Fibroblast of upper back skin (primary cell): ENCODE measurements at places on chromosomes 4 and X.
A peak's percentile ranks its signal among the peaks of the same experiment; 100 is the strongest.

- DNase-seq, result peak; percentile 49
These were observed 459.7 kb downstream of the MID1IP1 start for GRCh38 chrX:39260965-39261364.

GRCh38 chr4:172141025-172141424 lies 327.8 kb downstream of the GALNTL6 start:
- DNase-seq, result no peak

- peak; percentile 43 for DNase-seq
These were observed 110.3 kb downstream of the AREG start for GRCh38 chr4:74555231-74555630.

DNA sequence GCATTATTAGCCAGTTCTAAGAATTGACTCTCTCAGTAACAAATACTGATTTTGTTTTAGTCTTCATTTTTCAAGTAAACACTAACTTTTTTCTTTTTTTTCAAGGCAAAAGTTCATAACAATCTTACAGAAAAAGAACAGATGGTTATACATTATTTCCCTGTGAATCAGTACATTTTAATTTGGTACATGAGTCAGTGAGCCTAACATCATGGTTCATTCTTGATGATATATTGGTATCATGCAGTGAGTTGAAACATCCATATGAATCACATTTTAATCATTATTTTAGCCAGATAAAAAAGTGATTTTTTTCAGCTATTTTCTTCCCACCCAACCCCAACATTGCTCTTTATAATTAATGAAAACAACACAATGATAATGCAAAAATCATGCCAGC lies 184.3 kb upstream of the TACR3 start:
- peak; percentile 80 for DNase-seq

GRCh38 chr4:41661442-41662076 lies 87.0 kb downstream of the PHOX2B start:
- DNase-seq, result peak; percentile 58

- no peak for DNase-seq
These were observed 1.1 kb upstream of the HELT start for GRCh38 chr4:185016946-185017758.

DNA sequence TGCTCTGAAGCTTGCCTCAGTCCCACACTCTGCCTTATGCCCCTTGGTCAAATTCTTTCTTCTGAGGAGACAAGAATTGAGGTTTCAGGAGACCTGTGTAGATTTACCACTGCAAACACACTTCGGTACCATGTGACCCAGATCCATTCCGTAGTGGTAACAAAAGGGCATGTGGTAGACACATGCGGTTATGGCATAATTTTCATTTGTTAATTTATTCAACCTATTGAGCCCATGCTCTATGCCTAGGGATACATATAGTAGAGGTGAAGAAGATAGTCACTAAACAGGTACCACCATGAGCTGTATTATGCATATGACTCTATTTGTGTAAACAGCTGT lies 190.9 kb downstream of the NDST4 start:
- no peak for DNase-seq

DNA sequence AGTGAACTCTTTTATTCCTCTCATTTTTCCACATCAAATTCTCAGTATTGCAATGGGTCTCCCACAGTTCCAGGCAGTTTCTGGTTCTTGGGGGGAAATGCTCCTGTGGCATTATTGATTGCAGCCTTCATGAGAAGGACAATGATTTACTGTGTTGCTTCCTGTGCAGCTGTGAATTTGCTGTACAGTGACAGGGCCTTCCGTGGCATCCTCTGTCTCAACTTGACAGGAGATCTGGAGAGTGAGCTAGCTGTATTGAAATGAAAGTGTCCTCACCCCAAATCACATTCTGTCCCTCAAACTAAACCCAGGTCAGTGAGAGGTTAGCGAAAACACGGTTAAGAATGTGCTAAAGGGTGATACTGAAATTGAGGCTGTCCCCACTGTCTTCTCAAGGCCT lies 77.1 kb upstream of the ATOH1 start:
- no peak for DNase-seq

- DNase-seq, result peak; percentile 31
These were observed 886 bp downstream of the DCLK2 start for GRCh38 chr4:150079081-150079581.

DNA sequence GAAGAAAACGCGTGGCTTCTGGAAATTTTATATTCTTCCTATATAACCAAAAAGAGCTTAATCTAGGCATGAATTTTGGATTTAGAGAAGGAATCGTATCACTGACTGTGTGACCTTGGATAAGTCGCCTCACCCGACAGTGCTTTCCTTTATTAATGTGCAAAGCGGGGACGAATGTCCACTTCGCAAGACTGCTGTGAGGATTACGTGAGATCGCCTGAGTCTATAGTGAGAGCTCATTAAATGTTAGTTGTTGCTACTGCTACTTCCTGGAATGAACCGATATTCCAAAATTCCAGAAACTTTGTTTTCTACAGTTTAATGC lies 448 bp upstream of the TBC1D8B start:
- DNase-seq, result peak; percentile 22

DNA sequence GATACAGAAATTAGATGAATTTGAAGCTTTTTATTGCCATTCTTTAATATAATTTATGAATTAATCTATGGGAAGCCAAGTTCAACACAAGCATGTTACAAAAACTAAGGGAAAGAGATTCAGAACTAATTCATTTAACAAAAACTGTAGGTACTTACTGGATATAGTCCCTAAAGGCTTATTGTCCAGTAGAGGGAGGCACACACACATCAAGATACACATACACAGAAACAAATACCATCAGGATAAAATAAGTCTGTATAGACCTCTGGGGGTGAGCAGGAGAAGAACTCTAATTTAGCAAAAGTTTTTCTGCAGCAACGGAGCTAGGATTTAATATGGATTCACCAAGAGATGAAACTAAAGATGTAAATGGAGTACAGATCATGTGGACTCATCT lies 83.0 kb upstream of the IL13RA1 start:
- DNase-seq, result peak; percentile 45

- DNase-seq, result no peak
These were observed 134.2 kb downstream of the CAMK2D start for GRCh38 chr4:113627321-113627720.

GRCh38 chrX:20521222-20521621 lies 254.5 kb upstream of the RPS6KA3 start:
- DNase-seq, result peak; percentile 54

GRCh38 chr4:155025762-155026457 lies 182.5 kb upstream of the NPY2R start:
- DNase-seq, result peak; percentile 25

GRCh38 chr4:55237839-55238238 lies 108.2 kb upstream of the SRD5A3 start:
- DNase-seq, result no peak

- no peak for DNase-seq
These were observed 57.6 kb downstream of the SHISA3 start for GRCh38 chr4:42454755-42455420.

- peak; percentile 72 for DNase-seq
These were observed 52.9 kb downstream of the TRIM2 start for GRCh38 chr4:153257151-153257620.

- DNase-seq, result peak; percentile 51
These were observed 212.7 kb upstream of the TAPT1 start for GRCh38 chr4:16438986-16439385.

DNA sequence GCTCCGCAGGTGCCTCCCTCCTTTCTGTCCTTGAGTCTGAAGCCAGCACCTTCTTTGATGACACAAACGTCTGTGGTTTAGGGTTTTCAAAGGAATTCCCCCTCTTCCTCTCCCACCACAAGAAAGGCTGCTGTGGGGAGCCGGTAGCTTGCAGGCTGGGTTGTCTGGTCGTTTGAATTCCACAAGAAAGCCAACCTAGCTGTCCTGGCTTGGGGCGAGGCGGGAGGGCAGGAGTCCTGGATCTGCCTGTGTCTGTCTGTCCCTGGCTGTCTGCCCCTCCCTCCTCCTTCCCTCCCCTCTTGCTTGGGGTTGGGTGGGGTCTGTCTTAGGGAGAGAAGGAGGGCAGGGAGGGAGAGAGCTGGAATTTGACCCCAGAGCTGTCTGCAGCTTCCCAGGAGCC lies 56.3 kb downstream of the SHROOM2 start:
- DNase-seq, result no peak
